Activated CD8-positive, alpha-beta memory T cell treated with anti-CD3 and anti-CD28 coated beads for 1 hour (primary cell): ENCODE measurements at places on chromosomes 5 and 9.

DNA sequence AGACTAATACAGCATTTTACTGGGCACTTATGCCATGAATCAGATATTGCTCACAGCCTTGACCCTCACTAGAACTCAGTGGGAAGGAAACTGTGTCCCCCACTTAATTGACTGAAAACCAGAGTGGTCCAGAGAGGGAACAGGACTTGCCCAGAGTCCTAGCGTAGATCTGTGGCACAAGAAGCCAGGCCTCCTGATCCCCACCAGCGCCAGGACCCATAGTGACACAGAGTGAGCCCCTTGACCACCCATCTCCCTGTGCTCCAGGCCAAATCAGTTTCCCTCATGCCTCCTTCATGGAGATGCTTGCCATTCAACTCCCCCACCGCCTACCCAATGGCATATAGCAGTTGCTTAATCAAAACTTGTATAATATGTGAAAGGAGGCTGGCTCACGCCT is 8.3 kb downstream of the KIF12 start:
- DNase-seq, result no peak

- DNase-seq, result no peak
Measured at GRCh38 chr5:178335302-178336030, 102.9 kb upstream of the PHYKPL start.

DNA sequence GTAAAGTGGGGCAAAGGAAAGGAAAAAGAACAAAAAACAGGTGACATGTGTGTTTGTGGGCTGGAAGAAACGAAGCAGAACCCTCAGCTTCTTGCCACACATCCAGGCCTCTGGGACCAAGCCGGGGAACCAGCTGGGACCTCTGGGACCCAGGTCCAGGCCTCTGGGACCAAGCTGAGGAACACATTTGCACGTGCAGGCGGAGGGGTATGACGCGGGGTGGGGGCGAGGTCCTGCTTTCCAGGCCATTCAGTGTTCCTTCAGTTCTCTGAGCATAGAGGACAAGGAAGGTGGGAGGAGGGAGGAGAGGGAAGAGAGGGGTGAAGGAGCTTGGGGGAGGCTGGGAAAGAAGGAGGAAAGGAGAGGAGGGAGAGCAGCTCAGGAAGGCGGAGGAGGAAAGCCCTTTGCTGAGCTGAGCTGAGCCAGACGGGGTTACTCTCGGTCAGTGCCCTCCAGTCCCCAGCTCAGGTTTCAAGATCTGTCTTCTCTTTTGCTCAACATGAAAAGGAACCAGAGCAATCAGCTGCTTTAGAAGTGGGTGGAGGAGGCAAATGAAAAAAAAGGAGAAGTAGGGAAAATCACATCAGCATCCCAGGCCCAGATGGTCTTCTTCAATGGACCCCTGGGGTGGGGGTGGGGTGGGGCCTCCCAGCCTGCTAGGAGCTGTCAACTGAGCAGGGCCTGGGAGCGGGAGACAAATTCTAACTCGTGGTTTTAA is 59.1 kb downstream of the ABCA1 start:
- no peak for DNase-seq

DNA sequence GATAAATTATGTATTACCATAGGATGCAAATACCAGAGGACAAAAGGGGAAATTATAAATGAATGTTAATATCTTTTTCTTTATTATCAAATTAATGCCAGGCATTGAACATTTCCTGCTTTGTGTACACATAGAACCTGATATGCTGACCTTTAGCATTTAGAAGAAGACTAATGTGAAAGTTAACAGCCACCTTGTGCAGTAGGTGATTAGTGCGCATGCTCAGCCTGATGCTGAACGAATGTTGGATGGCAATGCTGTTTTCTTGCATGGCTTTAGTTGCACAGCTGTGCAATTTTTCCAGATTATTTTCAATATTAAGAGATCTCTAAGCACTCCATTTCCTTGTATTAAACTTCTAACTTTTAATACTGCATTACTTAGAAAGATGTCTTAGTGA is 45.5 kb downstream of the CCNH start:
- no peak for DNase-seq

- no peak for DNase-seq
Measured at GRCh38 chr5:28226407-28226806, 1188.0 kb upstream of the CDH9 start.

GRCh38 chr9:122141671-122142070 is 17.9 kb downstream of the NDUFA8 start:
- DNase-seq, result no peak

GRCh38 chr5:29992248-29992647 is 1201.2 kb upstream of the CDH6 start:
- no peak for DNase-seq
